Bronchial epithelial cell (primary cell): ENCODE measurements at places on chromosomes 11 and 22. TPM values are rescaled to one million over a fixed set of nuclear protein-coding genes. Genes with fewer than 3 reads are reported as not detected.

Gene SLC43A3
- 1.8 and 3.2 TPM in 2 replicates for total RNA-seq

Gene NNMT
- 0.38 and 11.6 TPM in 2 replicates for total RNA-seq

Gene PGGHG
- total RNA-seq: 1.7 and 3.2 TPM in 2 replicates

Gene SLC5A12
- not detected in 2 replicates for total RNA-seq

Gene SLC22A8
- total RNA-seq: not detected in 2 replicates

Gene IGLL5
- total RNA-seq: not detected in 2 replicates

Gene HTR3B
- not detected in 2 replicates for total RNA-seq

Gene PSMA1
- total RNA-seq: 123 and 132 TPM in 2 replicates

Gene ADAMTS15
- 0.13 and 0.26 TPM in 2 replicates for total RNA-seq

Gene ADAMTS8
- not detected in 2 replicates for total RNA-seq

Gene SHANK2
- 6.6 and 8.1 TPM in 2 replicates for total RNA-seq

Gene MGAT3
- total RNA-seq: 0.13 and 0.53 TPM in 2 replicates

Gene KRTAP5-11
- total RNA-seq: not detected in 2 replicates

Gene GGTLC3
- not detected in 2 replicates for total RNA-seq

Gene CRYBA4
- total RNA-seq: not detected in 2 replicates

Gene PTS
- total RNA-seq: 68.4 and 74.4 TPM in 2 replicates

Gene OSBP2
- 23.4 and 32.8 TPM in 2 replicates for total RNA-seq

Gene PCF11
- total RNA-seq: 26.1 and 41.0 TPM in 2 replicates

Gene OR10A4
- total RNA-seq: not detected in 2 replicates

Gene SCGB1A1
- total RNA-seq: not detected in 2 replicates

Gene PAMR1
- 3.1 and 5.3 TPM in 2 replicates for total RNA-seq

Gene SLC22A12
- total RNA-seq: not detected in 2 replicates

Gene CRYBB2
- total RNA-seq: not detected in 2 replicates

Gene APOL4
- under 0.01 and 0.77 TPM in 2 replicates for total RNA-seq

Gene TYR
- total RNA-seq: not detected in 2 replicates

Gene TP53AIP1
- 1.3 and 4.6 TPM in 2 replicates for total RNA-seq
